ENCODE measurements at places on chromosomes 13 and 19.

GRCh38 chr19:57689750-57690149 lies 8.0 kb downstream of the ZNF551 start:
- no peak for DNase-seq

GRCh38 chr13:33910255-33910654 lies 92.3 kb downstream of the RFC3 start:
- no peak for DNase-seq

- DNase-seq: peak; percentile 60
Observed at GRCh38 chr19:47518139-47518538, 3.3 kb upstream of the NAPA start.

DNA sequence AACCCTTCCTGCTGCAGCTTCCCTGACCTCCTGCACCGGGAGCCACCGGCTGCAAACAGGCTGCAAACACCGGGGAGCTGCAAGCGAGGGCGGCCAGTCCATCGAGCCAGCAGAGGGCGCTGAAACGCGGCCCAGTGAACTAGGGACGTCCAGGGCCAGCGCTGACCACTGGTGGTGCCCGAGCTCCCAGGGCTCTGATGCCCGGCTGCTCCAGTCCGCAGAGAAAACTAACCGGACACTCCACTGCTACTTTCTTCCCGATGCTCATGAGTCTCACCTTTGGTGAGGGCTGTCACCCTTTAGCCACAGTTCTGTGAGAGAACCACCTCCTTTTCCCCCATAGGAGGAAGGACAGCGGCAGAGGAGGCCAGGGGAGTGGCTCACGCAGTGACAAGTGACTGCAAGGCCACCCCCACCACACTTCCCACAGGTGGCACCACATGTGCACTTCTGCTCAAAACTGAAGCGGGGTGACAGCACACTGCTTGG lies 82.8 kb upstream of the MTIF3 start:
- DNase-seq: peak; percentile 60

GRCh38 chr13:112451512-112452379 lies 75.6 kb downstream of the SPACA7 start:
- no peak for DNase-seq

DNA sequence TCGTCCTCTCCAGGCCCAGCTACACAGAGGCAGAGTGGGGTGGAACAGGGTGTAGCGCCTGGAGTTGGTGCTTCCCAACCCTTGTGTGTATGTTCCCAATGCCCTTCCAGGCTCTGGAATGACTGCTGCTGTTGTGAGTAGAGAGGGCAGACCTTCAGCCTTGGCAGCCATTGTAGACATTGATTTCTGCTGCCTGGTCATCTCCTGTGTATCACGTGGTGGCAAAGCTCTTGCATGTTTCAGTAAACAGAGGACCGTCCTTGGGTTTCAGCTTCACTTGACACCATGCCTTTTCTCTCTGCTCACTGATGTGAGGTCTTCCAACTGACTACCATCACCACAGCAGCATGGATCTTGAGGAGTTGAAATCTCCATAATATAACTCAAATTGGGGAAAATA lies 397.9 kb downstream of the COG6 start:
- no peak for DNase-seq

GRCh38 chr13:35836446-35836845 lies 294.7 kb downstream of the DCLK1 start:
- DNase-seq: no peak

DNA sequence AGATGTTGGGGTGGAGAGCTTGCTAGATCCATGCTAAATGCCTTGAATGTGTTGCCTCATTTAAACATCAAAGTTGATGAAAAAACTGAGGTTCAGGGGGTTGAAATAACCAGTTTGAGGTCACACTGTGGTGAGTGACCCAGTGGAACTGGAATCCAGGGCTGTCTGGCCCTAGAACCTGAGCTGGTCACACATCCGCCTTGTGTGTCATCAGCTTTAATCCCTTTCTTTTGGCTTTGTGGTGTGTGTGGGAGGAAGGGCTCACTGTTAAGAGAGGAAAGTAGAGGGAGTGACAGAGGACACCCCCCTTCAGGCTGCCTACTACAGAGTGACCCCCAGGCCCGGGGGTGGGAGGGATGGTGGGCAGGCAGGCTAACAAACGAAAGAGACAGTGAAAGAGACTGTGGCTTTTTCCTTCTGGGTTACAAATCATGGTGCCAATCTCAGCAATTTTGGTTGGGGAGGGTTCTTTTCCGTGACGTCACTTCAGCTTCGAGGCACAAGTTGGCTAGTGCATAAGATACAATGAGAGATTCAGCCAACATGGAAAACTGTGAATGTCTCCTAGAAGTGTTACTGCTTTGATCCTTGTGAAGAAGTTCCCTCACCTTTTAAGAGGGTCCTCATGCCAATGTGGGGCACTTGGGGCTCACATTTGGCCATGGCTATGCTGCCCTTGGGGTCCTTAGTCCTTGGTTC lies 164.9 kb downstream of the DLEU7 start:
- DNase-seq: no peak

GRCh38 chr19:35120492-35120891 lies 4.9 kb downstream of the FXYD3 start:
- DNase-seq: no peak

GRCh38 chr19:58154287-58154678 lies 3.7 kb upstream of the ZNF329 start:
- DNase-seq: peak; percentile 10

All from activated CD4-positive, alpha-beta T cell treated with anti-CD3 and anti-CD28 coated beads for 48 hours (primary cell).